ENCODE measurements at places on chromosomes 11 and 22.

- DNase-seq, result peak; percentile 1
Measured at GRCh38 chr11:73216465-73216864, 1.6 kb upstream of the P2RY2 start.

- no peak for DNase-seq
Measured at GRCh38 chr22:23130697-23131096, 11.1 kb downstream of the RSPH14 start.

DNA sequence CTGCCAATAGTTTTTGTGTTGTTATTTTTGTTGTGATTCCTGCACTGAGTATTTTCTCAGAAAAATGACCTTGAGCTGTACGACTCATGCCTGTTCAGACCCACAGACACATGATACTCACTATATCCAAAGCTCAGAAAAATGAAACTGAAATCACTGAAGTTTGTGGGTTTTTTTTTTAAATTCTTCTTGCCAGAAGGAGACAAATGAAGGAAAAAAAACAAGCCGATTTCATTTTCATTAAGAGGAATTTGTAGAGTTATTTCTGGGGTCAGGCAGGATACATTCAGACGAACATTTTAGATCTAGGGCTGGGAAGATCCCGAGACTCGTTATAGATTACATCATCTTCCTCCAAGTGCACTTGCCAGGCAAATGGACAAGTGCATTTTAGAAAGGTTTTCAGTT lies 60.4 kb downstream of the BMAL1 start:
- no peak for DNase-seq

- no peak for DNase-seq
Measured at GRCh38 chr11:12453243-12453642, 75.9 kb downstream of the PARVA start.

DNA sequence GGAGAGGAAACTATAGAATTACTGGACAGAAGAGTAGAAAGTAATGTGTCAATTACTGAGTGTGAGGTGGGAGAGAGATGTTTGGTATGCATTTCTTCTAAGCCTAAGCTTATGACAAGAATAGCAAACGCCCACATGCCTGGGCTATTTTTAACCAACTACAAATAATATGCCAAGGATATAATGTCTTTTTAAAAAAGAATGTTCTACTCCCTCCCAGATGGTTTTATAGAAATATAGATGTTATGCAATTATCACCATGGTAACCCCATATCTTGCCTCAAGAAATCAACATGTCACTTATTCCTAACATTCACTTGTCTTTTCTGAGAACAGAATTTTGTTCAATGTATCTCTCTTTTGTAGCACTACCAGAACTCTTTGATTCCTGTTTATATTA lies 996.7 kb upstream of the CHORDC1 start:
- no peak for DNase-seq

DNA sequence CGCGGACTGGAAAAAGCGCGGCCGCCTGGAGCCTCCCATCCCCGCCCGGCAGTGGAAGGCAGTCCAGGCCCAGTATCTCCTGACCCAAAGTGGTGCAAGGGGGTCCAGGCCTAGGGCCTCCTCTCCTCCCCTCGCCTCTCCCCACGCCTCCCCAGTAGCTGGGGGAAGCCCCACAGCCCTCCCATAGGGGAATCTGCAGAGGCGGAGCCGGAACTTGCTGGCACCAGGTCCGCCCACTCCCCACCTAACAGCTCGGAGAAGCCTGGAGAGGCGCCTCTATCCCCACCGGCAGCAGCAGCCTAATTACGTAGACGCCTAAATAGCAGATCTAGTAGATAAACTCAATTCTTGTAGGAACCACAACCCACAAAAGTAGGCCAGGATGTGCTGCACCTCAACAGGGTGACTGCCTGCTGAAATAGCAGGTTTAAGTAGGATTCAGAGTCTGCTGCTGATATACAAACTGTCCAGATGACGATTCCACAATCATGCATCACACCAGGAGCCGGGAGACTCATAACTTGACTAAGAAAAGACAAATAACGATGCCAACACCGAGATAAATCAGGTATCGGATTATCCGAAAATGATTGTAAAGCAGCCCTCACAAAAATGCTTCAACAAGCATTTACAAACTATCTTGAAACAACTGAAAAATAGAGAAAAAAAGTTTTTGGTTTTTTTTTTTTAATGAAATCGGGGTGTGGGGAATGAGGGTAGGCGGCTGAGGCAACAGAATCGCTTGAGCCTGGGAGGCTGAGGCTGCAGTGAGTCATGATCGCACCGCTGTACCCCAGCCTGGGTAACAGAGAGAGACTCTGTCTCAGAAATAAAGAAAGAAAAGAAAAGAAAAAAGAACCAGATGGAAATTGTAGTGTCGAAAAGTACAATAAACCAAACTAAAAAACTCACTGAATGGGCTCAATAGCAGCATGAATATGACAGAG lies 11.4 kb upstream of the BRD1 start:
- DNase-seq, result no peak

DNA sequence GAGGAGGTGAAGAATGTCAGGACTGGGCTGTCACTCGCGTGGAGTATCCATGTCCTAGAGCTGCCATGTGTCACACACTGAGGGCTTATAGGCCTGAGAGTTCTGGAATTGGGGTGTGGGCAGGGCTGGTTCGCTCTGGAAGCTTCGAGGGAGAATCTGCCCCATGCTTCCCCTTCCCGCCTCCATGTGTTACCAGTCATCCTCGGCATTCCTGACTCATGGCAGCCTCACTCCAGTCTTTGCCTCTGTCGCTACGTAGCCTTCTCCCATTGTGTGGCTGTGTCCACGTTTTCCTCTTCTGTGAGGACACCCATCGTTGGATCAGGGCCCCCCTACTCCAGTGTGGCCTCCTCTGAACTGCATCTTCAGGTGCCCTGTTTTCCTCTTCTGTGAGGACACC lies 301.2 kb downstream of the TBC1D22A start:
- peak; percentile 18 for DNase-seq

All from ascending aorta (tissue), 2 donors.